ENCODE measurements at places on chromosomes 5 and 9. TPM values are rescaled to one million over a fixed set of nuclear protein-coding genes. Genes with fewer than 3 reads are reported as not detected.

SAPCD2 gene
- polyA plus RNA-seq, result 0.15 TPM

PCSK1 gene
- polyA plus RNA-seq, result 0.04 TPM

THBS4 gene
- 46.2 TPM for polyA plus RNA-seq

SPATA31A3 gene
- not detected for polyA plus RNA-seq

MRPL50 gene
- 14.1 TPM for polyA plus RNA-seq

PCDHA2 gene
- polyA plus RNA-seq, result not detected

TAS2R1 gene
- polyA plus RNA-seq, result not detected

DBH gene
- polyA plus RNA-seq, result not detected

SPOCK1 gene
- 7.8 TPM for polyA plus RNA-seq

C9 gene
- polyA plus RNA-seq, result 0.04 TPM

SPINK6 gene
- polyA plus RNA-seq, result not detected

TRPM3 gene
- polyA plus RNA-seq, result 0.11 TPM

TSPAN17 gene
- 59.3 TPM for polyA plus RNA-seq

BARX1 gene
- polyA plus RNA-seq, result not detected

GMCL2 gene
- not detected for polyA plus RNA-seq

SLC1A1 gene
- polyA plus RNA-seq, result 1.5 TPM

PIP5KL1 gene
- 0.12 TPM for polyA plus RNA-seq

TMEM174 gene
- not detected for polyA plus RNA-seq

OR1Q1 gene
- not detected for polyA plus RNA-seq

CCNO gene
- not detected for polyA plus RNA-seq

NFIB gene
- 36.3 TPM for polyA plus RNA-seq

IQGAP2 gene
- 3.4 TPM for polyA plus RNA-seq

RNF183 gene
- polyA plus RNA-seq, result 0.04 TPM

TRAF1 gene
- polyA plus RNA-seq, result 1.7 TPM

SH3PXD2B gene
- 1.1 TPM for polyA plus RNA-seq
